Fibroblast of lung (primary cell): ENCODE measurements at places on chromosomes 2 and 18. TPM values are rescaled to one million over a fixed set of nuclear protein-coding genes. Genes with fewer than 3 reads are reported as not detected.

DNA sequence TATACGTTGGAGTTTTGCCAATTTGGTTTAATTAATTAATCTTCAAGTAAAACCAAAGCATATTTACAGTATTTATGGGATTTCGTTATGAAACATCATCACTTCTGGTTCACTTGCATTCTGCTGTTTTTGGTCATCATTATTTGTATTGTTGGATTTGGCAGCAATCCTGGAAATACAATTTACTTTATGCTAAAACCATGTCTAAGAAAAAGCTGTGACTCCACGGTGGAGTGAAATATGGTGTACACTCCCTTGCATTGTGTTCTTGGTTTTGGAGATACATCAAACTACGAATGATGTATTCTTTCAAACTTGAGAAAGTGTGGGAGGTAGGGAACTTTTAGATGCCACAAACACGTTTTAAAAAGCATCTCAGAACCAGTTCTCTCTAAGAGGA lies 106.4 kb downstream of the CTAGE1 start:
- no peaks in the 10 kb centered on the region for H3K27me3 ChIP-seq
- H3K4me1 ChIP-seq: peaks cover 4% of the 10 kb centered on the region
- no peaks in the 10 kb centered on the region for H3K36me3 ChIP-seq
- no peak overlapping the region for H3K27ac ChIP-seq
- peak; percentile 76 for DNase-seq
- H3K4me3 ChIP-seq: no peak overlapping the region

GRCh38 chr2:16958266-16958665 lies 292.6 kb upstream of the CYRIA start:
- no peaks in the 10 kb centered on the region for H3K36me3 ChIP-seq
- no peaks in the 10 kb centered on the region for H3K4me1 ChIP-seq
- H3K4me3 ChIP-seq: no peak overlapping the region
- no peaks in the 10 kb centered on the region for H3K27me3 ChIP-seq

GRCh38 chr2:241469746-241470145 lies 38.6 kb downstream of the STK25 start:
- no peak for DNase-seq
- H3K4me3 ChIP-seq: no peak overlapping the region
- H3K27me3 ChIP-seq: no peaks in the 10 kb centered on the region

- DNase-seq: peak; percentile 66
- no peaks in the 10 kb centered on the region for H3K36me3 ChIP-seq
Measured at GRCh38 chr2:213104092-213104902, 47.1 kb downstream of the IKZF2 start.

DNA sequence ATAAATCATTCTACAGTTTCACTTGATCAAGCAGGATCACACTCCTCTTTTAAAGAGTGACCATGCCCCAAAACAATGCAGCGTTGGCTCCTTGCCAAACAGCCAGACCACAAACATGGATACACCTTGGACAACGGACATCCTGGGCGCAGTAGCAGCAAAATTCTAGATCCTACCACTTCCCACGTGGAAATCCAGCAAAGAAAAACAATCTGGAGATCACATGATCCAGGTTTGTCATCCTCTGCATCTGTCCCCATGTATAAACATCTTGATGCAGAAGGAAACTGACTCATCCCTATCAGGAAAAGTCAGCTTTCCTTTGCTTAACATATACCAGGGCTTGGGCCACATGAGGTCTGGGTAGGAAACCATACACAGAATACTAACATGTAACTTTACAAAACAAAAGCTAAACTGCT lies 53.1 kb downstream of the ZNF521 start:
- H3K27me3 ChIP-seq: no peaks in the 10 kb centered on the region
- H3K36me3 ChIP-seq: no peaks in the 10 kb centered on the region
- H3K27ac ChIP-seq: peak overlapping the region; percentile 82
- peak; percentile 94 for DNase-seq

DNA sequence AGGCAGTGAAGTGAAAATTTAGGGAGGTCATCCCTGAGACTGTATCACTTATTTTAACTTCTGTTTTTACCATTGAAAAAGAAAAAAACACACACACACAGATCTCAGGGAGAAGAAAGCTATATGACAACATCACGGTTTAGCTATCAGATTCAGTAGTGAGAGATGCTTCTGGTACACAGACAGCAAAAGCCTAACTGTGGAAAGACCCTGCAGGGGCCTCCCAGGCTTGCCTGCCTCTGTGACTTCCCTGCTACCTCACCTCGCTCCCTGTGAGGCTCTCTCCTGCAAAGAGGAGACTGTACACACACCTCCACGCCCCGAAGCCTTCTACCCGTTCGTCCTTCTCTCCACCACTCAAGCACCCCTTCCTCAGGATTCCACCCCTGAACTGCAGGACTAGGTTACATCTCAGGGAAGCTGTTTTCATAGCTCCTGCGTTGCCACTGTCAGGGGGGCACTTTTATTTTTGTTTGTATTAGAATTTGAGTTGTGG lies 86.3 kb downstream of the EPB41L3 start:
- H3K4me1 ChIP-seq: no peaks in the 10 kb centered on the region
- no peak overlapping the region for H3K4me3 ChIP-seq
- no peaks in the 10 kb centered on the region for H3K36me3 ChIP-seq
- H3K27me3 ChIP-seq: no peaks in the 10 kb centered on the region

DNA sequence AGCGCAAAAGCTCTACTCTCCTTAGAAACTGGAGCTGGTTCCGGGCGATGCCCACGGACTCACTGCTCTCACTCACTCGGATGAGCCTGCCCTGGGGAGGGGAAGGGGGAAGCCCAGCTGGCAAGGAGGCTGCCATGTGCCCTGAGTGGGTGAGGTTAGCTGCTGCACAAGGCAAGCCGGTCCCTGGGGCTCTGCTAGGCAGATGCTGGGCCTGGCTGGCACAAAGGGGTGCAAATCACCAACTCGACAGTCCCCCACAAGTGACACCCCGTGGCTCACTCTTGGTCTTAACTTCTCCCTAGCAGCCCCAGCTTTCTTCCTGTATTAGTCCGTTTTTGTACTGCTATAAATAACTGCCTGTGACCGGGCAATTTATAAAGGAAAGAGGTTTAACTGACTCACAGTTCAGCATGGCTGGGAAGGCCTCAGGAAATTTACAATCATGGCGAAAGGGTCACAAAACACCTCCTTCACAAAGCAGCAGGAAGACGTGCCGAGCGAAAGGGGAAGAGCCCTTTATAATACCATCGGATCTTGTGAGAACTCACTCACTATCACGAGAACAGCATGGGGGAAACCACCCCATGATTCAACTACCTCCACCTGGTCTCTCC lies 33.2 kb downstream of the ADCY3 start:
- H3K4me1 ChIP-seq: peaks cover 2% of the 10 kb centered on the region
- DNase-seq: no peak
- H3K4me3 ChIP-seq: no peak overlapping the region
- peak overlapping the region; percentile 43 for H3K27ac ChIP-seq
- no peaks in the 10 kb centered on the region for H3K36me3 ChIP-seq
- no peaks in the 10 kb centered on the region for H3K27me3 ChIP-seq

DNA sequence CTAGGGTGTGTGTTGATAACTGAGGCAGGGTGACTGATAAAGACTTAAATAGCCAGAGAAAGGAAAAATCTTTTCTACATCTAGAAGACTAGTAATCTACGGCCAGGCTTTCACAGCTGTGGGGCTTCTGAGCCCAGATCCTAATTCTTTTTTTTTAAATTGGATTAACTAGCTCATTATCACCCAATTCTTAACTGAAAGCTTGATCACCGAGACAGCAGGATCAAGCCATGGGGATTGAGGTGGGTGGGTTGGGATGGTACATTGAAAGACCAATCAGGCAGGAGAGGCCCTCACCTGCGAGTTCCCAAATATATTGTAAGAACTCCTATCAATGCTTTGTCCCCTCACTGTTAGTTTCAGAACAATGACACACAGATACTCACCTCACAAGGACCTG lies 20.0 kb upstream of the NFE2L2 start:
- H3K4me1 ChIP-seq: no peaks in the 10 kb centered on the region
- no peaks in the 10 kb centered on the region for H3K36me3 ChIP-seq
- no peak overlapping the region for H3K4me3 ChIP-seq
- no peaks in the 10 kb centered on the region for H3K27me3 ChIP-seq
- no peak for DNase-seq
- H3K27ac ChIP-seq: no peak overlapping the region

Gene RGPD6
- polyA plus RNA-seq: 9.5 and 10.5 TPM in 2 replicates
